ENCODE measurements at places on chromosomes 6 and 20.

GRCh38 chr6:8941577-8941976 lies 506.2 kb upstream of the SLC35B3 start:
- no peak for DNase-seq

DNA sequence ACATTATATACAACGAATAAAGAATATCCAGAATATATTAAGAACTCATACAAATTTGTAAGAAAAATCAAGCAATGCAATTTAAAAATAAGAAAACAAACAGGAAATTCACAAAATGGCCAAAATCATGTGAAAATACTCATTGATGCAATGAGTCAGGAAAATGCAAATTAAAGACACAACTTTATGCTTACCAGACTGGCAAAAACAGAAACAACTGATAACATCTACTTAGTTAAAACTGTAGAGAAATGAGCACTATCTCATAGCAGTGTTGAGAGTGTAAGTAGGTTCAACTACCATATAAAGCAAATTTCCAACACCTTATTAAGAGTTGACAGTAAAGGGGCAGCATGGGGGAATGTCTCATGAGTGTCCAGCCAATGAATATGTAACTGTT lies 62.3 kb downstream of the SYCP2 start:
- DNase-seq: no peak

DNA sequence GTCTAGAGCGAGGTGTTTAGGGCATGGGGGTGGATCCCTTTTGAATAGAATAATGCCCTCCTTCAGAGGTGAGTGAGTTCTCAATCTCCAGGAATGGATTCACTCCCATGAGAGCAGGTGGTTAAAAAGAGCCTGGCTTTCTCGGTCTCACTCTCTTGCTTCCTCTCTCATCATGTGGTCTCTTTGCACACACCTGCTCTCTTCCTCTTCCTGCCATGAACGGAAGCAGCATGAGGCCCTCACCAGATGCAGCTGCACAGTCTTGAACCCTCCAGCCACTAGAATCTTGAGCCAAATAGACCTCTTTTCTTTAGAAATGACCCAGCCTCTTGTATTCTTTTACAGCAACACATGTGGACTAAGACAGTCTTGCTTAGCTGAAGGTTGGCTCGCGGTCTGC lies 119.3 kb downstream of the BMP7 start:
- DNase-seq: no peak

- DNase-seq: no peak
Observed at GRCh38 chr6:137452333-137452894, 41.8 kb downstream of the OLIG3 start.

DNA sequence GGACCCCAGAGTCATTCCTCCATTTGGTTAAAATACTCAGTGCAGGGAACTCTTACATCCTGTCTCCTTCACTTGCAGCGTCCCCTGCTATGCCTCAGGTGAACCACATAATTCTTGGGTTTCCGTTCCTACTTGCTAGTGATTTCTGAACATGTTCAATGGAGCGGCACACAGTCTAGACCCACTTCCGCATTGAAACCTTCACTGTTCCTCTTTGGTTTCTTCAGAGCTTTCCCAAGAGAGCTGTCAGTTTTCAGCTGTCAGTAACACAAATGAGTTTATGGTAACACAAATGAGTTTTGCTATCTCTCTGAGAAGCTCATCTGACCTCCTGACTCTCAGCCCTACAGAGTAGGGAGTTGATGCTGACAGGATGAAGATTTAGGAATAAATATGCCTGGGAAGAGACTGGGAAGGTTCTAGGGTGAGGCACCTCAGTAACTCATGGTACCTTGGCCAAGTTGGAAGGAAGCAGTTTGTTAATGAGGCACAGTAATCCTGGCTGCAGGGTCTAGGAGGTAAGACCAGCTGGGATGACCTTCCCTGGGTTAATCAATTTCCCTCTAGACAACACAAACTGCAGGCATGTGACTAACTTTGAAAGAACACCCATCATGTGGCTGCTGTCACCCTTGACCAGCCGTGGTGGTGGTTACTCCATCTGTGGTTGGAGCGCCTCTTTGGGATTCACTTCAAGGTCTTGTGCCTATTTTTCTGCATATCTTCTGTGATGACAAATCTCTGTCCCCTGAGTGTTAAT lies 5.4 kb downstream of the SYS1 start:
- DNase-seq: no peak

- DNase-seq: no peak
Observed at GRCh38 chr20:64067733-64068307, 4.8 kb downstream of the TCEA2 start.

GRCh38 chr6:93779086-93779841 lies 359.9 kb upstream of the EPHA7 start:
- no peak for DNase-seq

DNA sequence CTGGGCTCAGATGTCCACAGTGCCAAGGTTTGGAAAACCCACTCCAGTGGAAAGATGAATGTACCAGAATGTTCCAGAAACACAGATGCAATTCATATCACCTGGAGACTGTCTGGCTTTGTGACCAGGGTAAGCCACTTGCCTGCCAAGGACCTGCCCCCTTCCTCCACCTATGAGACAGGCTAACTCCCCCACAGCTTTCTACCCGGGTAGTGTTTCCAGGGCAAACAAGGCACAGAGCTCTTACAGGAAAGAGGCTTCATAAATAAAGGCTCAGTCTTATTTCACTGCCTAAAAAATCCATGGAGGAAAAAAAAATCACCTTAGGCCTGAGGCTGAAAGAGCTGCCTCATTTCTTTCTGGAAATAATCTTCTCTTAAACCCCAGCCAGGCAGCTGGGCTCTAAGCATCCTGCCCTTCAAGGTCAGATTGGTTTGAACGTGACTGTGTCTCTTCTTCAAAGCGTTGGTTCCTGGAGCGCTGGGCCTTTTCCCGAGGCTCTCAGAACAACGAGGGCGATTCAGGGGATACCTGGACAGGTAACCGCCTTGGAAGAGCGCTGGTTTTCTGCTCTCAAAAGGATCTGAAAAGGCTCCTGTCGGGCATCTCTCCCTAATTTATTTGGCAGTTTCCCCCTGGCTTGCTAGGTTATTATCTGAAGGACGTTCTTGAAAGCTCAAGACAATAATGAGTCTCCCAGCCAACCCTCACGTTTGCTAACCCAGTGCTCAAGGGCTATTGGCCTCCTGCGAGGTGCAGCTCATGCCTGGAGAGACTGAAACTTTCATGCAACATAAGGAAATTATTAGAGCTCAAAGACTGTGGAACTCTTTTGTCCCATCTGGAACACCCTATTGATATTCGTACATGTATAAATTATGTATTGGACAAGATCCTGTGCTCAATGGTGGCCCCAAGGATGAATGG lies 199.2 kb upstream of the PMEPA1 start:
- DNase-seq: no peak

- DNase-seq: no peak
Observed at GRCh38 chr6:38555606-38556005, 84.1 kb downstream of the BTBD9 start.

DNA sequence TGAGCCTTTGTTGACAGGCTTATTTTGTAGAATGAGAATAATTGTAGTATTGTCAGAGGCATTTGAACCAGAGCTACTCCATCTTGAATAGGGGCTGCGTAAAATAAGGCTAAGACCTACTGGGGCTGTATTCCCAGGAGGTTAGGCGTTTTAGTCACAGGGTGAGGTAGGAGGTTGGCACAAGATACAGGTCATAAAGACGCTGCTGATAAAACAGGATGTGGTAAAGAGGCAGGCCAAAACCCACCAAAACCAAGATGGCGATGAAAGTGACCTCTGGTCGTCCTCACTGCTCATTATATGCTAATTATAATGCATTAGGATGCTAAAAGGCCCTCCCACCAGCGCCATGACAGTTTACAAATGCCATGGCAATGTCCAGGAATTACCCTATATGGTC lies 82.7 kb downstream of the PFDN4 start:
- no peak for DNase-seq

DNA sequence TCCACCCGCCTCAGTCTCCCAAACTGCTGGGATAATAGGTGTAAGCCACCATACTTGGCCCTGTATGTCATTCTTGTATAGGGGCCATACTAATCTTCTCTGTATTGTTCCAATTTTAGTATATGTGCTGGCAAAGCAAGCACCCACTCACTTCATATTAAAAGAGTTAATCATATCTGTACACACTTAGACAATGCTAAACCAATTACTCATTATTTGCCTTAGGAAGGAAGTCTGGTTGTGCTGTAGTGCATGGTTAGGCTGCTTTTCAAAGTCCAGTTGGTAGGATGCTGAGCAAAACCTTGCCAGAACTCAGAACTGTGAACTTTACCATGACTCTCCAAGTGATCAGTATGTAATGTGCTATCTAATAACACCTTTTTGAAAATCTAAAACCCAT lies 88.6 kb downstream of the LIN28B start:
- peak; percentile 7 for DNase-seq

DNA sequence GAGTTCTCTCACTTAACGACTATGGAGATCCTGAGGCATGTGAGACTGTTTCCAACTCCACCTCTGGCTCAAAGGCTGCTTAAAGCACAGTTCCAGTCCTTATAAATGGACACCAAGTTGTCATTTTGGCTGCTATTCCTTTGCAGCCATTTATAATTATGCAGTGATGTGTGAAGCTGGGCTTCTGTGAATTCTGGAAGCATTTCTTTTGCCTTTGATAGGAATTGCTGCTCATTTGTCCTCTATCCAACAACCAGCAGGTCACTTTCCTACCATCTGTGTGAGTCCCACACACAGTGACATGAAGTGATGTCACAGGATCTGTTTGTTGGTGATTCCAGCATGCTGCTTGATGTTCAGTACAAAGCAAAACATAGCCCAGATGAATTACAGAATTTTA lies 28.5 kb upstream of the EFHC1 start:
- DNase-seq: no peak

DNA sequence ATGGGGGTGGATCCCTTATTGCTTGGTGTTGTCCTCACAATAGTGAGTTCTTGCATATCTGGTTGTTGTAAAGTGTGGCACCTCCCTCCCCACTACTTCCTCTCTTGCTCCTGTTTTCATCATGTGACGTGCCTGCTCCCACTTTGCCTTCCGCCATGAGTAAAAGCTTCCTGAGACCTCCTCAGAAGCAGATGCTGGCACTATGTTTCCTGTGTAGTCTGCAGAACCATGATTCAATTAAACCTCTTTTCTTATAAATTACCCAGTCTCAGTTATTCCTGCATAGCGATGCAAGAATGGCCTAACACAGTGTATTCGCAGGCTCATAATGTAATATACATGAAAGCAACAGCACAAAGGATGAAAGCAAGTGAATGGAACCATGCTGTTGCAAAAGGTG lies 28.4 kb upstream of the ANKRD60 start:
- no peak for DNase-seq

- DNase-seq: no peak
Observed at GRCh38 chr6:42250274-42250931, 32.7 kb upstream of the MRPS10 start.

GRCh38 chr6:7763881-7764280 lies 38.0 kb downstream of the BMP6 start:
- DNase-seq: no peak

- DNase-seq: no peak
Observed at GRCh38 chr6:44775121-44775520, 387.6 kb downstream of the CDC5L start.

GRCh38 chr6:119799596-119800509 lies 450.3 kb upstream of the MAN1A1 start:
- DNase-seq: no peak

Measured in AG09309 (cell line).